ENCODE measurements at places on chromosomes 13 and 19.

DNA sequence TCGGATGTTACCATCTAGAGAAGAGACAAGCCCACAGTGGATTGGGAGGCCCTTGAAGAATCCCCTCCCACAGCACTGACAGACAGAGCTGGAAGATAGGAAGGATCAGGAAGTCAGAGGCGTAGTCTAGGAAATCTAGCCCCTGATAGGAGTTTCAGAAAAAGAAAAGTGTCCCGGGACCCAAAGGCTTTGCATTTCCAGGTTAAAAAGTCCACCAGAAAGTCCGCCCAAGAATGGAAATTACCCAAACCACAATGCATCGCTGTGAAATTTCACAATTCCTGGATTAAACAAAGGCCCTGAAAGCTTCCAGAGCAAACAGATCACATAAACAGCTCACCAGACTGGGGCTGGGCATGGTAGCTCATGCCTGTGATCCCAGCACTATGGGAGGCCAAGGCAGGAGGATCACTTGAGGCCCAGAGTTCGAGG is 146.9 kb downstream of the KDM4B start:
- no peak for DNase-seq

- DNase-seq = no peak
Measured at GRCh38 chr13:50401721-50402465, 386.6 kb downstream of the KCNRG start.

DNA sequence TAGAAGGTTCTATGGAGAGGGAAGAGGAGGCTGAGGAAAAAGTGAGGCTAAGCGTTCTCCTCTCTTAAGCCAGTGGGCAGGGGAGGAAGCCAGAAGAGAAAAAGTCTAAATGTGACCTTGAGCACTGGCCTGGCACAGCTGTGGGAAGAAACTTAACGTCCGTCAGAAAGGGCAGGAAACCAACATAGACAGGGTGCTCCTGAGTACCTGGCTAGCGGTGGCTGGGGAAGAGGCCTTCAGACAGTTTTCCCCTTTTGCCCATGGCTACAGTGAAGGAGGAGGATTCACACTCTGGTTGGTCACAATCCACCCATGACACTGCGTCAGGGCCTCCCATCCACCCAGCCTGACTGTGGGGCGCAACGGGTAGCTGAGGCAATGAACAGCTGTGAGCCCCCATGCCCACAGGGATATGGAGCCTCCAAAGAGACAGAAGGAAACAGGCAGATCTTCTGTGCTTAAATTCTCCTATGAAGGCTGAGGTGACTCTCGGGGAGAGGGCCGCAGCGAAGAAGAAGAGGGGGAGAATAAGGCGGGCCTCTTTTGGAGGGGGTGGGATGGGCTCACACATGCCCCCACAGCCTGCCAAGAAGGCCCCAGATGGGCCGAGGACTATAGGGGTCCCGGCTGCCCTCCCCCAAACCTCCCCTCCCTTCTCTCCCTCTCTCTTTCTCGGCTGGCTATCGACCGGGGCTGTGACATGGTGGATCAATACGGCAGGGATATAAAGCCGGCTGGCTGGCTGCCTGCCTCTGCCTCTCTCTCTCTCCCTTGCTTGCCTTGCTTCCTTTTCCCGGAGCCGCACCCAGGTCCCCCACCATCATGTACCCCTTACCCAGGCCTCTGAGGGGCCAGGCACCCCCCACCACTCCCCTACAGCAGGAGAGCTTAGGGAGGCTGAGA is 19.8 kb upstream of the POU2F2 start:
- DNase-seq = no peak

GRCh38 chr13:91072486-91072885 is 275.0 kb upstream of the MIR17HG start:
- DNase-seq = no peak

DNA sequence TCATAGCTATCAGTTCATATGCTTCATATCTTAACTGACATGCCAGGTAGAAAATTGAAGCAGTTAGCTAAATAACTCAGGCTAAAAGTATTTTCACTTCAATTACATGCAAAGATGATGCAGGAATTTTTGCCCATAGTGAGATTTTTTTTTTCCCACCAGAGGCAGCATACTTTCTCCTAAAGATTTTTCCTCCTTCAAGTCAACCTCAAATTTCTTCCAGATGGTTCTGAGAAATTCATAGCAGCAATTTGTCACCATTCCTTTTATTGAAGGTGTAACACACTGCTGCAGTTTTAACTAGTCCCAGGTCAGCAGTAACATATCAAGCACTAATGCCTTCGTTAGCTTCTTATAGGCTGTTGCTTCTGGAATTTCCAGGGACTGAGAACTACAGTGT is 141.9 kb downstream of the SUCLA2 start:
- no peak for DNase-seq

- DNase-seq = no peak
Measured at GRCh38 chr13:77339408-77339807, 12.5 kb upstream of the MYCBP2 start.

- no peak for DNase-seq
Measured at GRCh38 chr19:33798681-33799111, 2.0 kb downstream of the KCTD15 start.

GRCh38 chr13:100512422-100512821 is 76.2 kb downstream of the GGACT start:
- no peak for DNase-seq

DNA sequence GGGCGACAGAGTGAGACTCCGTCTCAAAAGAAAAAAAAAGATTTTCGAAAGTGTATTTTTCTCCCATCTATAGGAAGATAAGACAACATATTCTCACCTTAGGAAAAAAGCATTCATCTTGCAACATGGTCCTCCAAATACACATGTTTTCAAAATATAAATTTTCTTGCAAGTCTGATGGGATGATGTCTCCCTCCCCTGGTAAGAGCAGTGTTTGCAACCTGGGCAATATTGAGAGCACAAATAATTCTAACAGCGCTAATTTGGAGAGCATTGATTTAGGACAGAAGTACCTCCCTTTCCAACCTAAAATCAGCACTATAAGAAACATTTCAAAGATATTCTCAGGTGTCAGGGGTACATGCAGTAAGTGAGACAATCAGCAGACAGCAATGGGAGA is 61.0 kb upstream of the SHISA2 start:
- DNase-seq = no peak

GRCh38 chr19:4172861-4173473 is 9.4 kb downstream of the SIRT6 start:
- no peak for DNase-seq

DNA sequence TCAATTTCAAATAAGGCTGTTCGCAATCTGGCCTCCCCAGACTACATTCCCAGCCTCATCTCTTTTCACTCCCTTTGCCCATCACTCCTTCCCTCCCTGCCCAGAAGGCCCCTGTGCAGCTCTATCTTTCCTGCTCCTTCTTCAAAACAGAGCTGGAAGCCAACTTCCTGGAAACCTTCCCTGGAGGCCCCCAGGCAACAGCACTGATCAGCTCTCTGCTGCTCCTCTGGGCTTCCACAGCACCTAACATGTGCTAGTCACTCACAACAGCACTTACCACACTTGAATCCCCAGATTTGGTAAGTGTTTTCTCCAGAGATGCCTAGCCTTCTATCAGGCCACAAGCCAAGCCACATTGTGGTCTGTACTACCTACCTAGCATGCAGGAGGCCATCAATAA is 9.5 kb downstream of the SMAD9 start:
- DNase-seq = no peak

DNA sequence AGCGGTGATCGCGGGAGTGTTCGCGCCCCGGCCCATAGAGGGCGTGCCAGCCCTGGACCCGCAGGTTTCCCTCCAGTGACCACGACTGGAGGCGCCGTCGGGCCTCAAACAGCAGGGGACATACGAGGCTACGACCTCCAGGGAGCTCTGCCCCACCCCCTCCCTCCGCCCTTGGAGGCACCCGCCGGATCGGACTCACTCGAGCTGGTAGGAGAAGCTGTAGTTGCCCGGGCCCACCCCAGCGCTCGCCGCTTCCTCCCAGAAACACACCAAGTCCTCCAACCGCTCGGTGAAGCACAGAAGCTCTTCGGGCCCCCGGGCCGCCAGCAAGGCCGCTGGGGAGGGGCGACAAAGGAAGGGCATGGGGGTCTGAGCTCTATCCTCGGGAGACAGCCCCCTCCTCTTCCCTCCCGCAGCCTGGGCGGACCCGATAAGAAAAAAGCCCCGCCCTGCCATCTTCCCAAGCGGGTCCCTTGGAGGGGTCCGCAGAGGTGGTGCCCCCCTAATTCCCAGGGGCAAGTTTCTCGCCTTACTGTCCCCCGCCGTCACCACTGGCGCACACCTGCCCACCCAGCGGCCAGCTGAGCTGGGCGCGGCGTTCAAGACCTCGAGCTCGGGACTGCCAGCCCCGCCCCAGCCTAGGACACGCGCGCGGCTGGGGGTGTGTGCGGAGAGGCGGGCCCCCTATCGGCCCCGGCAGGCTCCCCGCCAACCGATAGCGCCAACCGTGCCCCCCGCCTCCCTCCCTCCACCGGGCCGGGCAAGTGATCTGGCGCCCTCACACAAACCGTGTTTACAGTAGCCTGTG is 1.0 kb downstream of the EPOR start:
- DNase-seq = no peak

DNA sequence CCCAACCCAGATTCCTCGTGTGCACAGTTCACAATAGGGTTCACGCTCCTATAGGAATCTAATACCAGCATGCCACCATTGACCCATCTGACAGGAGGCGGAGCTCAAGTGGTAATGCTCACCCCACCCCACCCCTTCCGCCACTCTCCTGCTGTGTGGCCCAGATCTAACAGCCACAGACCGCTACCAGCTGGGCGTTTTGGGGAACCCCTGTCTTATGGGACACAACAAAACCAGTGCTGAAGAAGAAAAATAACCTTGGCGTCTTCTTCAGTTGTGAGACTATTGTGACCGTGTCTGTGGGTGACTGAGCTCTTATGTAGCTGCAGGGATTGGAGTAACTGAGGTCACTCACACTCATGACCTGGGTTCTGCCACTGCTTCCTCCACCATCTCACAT is 5.2 kb upstream of the OR10H1 start:
- DNase-seq = no peak

DNA sequence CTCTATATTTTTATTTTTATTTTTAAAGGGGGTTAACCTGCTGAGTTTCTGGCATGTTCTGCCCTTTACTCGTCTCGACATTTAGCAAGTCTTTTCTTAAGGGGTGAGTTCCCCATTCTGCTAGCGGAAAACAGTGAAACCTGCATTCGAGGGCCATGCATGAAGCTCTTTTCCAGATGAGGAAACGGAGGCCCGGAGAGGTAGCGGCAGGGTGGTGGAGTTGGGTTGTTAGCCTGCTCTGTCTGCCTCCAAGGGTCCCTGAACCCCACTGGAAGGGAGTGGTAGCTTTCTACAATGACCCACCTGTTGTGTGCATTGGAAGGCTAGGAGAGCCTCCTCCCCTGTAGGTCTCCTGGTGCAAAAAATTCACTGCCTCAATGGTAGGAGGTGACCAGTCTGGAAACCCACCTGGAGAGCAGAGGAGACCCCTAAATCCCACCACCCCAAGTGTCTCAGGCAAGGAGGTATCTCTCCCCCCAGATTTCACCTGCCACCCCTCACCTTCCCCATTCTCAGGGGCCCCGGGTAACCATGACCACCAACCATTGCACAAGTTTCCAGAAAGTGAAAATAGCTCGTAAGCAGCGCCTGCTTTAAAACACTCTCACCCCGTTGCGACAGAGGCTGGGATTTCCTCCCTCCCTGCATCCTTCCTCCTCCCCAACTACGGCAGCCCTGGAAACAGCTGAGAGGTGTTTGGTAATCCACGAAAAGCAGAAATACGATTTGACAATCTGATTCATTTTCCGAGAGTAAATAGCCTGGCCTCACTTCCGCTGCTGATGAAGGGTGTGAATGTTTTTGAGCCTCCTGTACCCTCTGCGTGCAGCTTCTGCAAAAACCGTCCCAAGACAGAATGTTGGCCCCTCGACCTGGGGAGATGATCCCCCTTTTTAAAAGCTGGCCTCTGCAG is 3.5 kb downstream of the KLF2 start:
- no peak for DNase-seq

DNA sequence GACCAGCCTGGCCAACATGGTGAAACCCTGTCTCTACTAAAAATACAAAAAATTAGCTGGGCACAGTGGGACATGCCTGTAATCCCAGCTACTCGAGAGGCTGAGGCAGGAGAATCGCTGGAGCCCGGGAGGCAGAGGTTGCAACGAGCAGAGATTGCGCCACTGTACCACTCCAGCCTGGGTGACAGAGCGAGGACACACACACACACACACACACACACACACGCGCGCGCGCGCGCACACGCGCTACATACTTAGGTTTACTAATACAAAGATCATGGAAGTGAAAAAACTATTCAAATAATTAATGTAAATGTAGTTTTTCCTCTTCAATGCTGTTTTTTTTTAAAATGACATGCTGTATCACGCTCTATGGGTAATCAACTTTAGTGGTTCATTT is 58.5 kb upstream of the ZDHHC20 start:
- no peak for DNase-seq

DNA sequence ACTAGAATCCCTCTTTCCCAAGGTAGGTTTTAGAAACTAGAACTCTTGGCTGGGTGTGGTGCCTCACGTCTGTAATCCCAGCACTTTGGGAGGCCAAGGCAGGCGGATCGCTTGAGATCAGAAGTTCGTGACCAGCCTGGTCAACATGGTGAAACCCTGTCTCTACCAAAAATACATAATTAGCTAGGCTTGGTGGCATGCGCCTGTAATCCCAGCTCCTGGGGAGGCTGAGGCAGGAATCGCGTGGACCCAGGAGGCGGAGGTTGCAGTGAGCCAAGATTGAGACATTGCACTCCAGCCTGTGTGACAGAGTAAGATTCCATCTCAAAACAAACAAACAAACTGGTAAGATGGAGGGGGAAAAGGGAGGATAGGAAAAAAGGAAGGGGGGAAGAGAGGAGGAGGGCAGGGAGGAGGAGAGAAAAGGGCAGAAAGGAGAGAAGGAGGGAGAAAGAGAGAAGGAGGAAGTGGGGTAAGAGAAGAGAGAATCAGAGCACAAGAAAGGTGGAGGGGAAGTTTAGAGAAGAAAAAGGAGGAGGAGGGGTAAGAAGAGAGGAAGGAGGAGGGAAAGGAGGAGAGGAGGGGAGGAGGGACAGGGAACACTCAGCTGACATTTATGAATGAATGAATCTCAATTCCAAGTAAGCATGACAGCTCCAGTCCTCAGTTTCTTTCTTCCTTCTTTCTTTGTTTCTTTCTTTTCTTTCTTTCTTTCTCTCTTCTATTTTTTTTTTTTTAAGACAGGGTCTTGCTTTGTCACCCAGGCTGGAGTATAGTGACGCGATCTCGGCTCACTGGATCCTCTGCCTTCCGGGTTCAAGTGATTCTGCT is 2.6 kb upstream of the SLC27A1 start:
- no peak for DNase-seq

DNA sequence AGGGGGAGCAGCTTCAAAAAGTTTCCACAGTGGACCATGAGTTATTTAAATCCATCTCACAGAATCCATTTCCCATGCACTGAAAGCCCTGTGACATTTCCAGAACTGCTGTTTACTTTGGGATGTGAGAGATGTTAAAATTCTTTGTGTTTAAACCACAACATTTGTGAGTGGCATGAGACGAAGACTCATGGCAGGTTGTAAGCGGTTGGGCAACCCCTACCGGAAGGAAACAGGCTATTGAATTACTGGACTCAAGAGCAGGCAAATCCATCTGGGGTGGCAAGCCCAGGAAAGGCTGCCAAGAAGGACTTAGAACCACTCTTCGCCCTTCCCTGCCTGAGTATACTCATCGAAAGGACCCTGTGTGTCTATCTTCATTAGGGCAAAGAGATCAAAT is 22.3 kb upstream of the CLDN10 start:
- no peak for DNase-seq
